ENCODE measurements at places on chromosomes 13 and 19. TPM values are rescaled to one million over a fixed set of nuclear protein-coding genes. Genes with fewer than 3 reads are reported as not detected.

The GFY gene
- not detected for total RNA-seq

The LATS2 gene
- total RNA-seq: 1.6 TPM

The OR10H1 gene
- total RNA-seq: not detected

The JAK3 gene
- total RNA-seq: 174 TPM

The EBI3 gene
- 14.5 TPM for total RNA-seq

The ZNRF4 gene
- total RNA-seq: not detected

The NLRP7 gene
- total RNA-seq: not detected

The ACER1 gene
- not detected for total RNA-seq

The TJP3 gene
- 2.7 TPM for total RNA-seq

DNA sequence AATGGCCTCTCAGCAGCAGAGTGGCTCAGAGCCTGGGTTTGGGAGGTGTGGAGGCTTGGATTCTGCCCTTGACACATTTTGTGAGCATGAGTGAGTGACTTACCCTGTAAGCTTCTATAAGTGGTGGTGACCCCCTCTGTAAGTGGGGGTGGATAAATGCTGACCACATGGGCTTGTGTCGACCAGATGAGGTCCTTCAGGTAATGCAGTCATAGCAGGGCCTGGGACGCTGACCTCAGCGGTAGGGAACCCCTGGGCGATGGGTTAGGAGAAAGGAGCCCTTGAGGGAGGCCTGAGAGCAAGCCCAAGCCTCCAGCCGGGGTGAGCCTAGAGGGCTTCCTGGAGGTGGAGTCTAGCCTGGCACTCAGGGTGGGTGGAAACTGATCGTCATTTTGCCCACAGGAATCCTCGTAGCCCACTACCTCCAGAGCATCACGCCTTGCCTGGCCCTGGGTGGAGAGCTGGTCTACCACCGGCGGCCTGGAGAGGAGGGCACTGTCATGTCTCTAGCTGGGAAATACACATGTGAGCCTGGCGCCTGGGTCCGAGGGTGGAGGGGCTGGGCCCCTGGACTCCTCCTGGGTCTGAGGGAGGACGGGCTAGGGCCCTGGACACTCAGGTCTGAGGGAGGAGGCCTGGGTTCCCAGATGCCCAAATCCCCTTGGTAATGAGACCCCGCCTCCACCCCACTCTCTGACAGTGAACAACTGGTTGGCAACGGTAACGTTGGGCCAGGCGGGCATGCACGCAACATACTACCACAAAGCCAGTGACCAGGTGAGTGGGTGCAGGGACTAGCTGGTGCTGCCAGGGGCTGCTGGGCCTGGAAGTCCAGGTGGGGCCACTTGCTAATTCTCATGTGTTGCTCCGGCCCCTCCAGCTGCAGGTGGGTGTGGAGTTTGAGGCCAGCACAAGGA is 5.0 kb upstream of the APOE start:
- no peaks in the 10 kb centered on the region for H3K27me3 ChIP-seq
- DNase-seq: no peak
- H3K4me3 ChIP-seq: no peak overlapping the region
- no peaks in the 10 kb centered on the region for H3K4me1 ChIP-seq
- peaks cover 40% of the 10 kb centered on the region for H3K36me3 ChIP-seq

DNA sequence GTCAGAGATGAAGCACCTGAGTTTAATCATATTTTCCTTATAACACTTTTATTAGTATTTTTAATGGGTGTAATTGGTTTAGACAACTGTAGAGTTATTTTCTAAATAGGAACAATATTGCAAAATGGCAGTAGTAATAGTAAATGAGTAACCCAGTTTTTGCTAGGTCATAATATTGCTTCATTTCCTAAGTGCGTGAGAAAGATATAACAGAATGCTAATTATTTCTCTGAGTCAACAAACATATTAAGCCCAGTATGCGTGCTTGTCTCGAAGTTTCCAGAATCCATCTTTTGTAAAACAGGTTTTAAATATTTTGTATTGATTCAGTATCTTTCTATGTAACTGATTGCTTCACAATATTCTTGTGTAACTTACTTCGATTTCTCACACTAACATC is 315.3 kb downstream of the MYO16 start:
- H3K4me3 ChIP-seq: no peak overlapping the region
- no peaks in the 10 kb centered on the region for H3K36me3 ChIP-seq
- H3K4me1 ChIP-seq: no peaks in the 10 kb centered on the region
- no peak overlapping the region for H3K27ac ChIP-seq

DNA sequence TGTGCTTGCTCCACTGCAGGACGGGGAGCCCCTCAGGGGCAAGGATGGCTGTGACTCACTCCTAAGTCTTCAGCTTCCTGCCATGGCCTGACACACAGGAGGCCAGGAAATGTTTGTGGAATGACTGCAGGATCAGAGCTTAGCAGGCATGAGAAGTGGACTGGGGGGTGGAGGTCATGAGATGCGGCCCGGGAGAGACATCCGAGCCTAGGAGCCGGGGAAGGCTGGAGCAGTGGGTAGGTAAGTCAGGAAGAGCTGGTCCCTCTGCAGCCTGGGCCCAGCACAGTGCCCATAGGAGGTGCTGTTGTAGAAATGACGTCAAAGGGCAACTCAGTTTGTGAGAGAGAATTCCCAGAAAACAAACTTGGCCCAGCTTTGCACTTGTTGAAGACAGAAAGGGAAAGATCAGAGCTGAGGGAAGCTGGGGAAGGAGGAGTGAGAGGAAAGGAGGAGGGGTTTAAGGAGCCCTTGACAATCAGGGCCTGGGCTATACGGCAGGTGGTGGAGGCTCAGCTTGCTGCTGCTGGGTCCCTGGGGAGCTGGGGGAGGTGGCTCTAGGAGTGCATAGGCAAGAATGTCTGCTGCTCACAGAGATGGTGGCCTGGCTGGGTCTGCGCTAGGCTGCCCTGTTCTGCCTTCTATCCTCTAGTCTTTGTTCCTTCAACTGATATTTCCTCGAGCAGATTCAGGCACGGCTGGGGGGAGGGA is 18.5 kb downstream of the POU2F2 start:
- H3K4me3 ChIP-seq: no peak overlapping the region
- H3K27me3 ChIP-seq: no peaks in the 10 kb centered on the region
- H3K36me3 ChIP-seq: peaks cover 61% of the 10 kb centered on the region
- DNase-seq: no peak
- H3K4me1 ChIP-seq: peaks cover 46% of the 10 kb centered on the region

GRCh38 chr19:49415102-49415809 is 8.0 kb downstream of the PTH2 start:
- H3K4me1 ChIP-seq: peaks cover 19% of the 10 kb centered on the region
- peaks cover 11% of the 10 kb centered on the region for H3K27me3 ChIP-seq
- DNase-seq: no peak
- H3K27ac ChIP-seq: no peak overlapping the region
- H3K36me3 ChIP-seq: no peaks in the 10 kb centered on the region

GRCh38 chr13:51924756-51925544 is 63.2 kb downstream of the CCDC70 start:
- H3K4me3 ChIP-seq: no peak overlapping the region
- peaks cover 16% of the 10 kb centered on the region for H3K4me1 ChIP-seq
- DNase-seq: no peak
- H3K27me3 ChIP-seq: peaks cover 2% of the 10 kb centered on the region
- H3K27ac ChIP-seq: no peak overlapping the region
- no peaks in the 10 kb centered on the region for H3K36me3 ChIP-seq

- no peaks in the 10 kb centered on the region for H3K4me1 ChIP-seq
- H3K4me3 ChIP-seq: no peak overlapping the region
- H3K36me3 ChIP-seq: no peaks in the 10 kb centered on the region
- DNase-seq: no peak
- H3K27ac ChIP-seq: no peak overlapping the region
Measured at GRCh38 chr13:111845621-111846351, 221.2 kb upstream of the SOX1 start.

DNA sequence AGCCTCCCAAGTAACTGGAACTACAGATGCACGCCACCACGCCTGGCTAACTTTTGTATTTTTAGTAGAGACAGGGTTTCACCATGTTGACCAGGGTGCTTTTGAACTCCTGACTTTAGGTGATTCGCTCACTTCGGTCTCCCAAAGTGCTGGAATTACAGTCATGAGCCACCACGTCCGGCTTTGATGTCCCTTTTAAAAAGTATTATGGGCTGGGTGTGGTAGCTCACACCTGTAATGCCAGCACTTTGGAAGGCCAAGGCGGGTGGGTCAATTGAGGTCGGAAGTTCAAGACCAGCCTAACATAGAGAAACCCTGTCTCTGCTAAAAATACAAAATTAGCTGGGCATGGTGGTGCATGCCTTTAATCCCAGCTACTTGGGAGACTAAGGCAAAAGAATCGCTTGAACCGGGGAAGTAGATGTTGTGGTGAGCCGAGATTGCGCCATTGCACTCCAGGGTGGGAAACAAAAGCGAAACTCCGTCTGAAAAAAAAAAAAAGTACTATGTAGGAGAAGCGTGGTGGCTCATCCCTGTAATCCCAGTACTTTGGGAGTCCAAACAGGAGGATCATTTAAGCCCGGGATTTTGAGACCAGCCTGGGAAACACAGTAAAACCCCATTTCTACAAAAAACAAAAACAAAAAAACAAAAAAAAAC is 22.8 kb upstream of the ERVV-1 start:
- H3K4me3 ChIP-seq: no peak overlapping the region
- peaks cover 5% of the 10 kb centered on the region for H3K27me3 ChIP-seq
- peaks cover 15% of the 10 kb centered on the region for H3K4me1 ChIP-seq
- DNase-seq: no peak
- H3K36me3 ChIP-seq: peaks cover 25% of the 10 kb centered on the region

GRCh38 chr13:41708713-41709112 is 251.4 kb downstream of the RGCC start:
- H3K27ac ChIP-seq: no peak overlapping the region
- H3K36me3 ChIP-seq: peaks cover 10% of the 10 kb centered on the region
- peaks cover 3% of the 10 kb centered on the region for H3K4me1 ChIP-seq
- H3K27me3 ChIP-seq: no peaks in the 10 kb centered on the region
- DNase-seq: no peak

GRCh38 chr13:36190771-36191170 is 23.6 kb downstream of the SOHLH2 start:
- no peak for DNase-seq
- peaks cover 5% of the 10 kb centered on the region for H3K27me3 ChIP-seq
- H3K27ac ChIP-seq: no peak overlapping the region
- no peak overlapping the region for H3K4me3 ChIP-seq
- no peaks in the 10 kb centered on the region for H3K4me1 ChIP-seq

DNA sequence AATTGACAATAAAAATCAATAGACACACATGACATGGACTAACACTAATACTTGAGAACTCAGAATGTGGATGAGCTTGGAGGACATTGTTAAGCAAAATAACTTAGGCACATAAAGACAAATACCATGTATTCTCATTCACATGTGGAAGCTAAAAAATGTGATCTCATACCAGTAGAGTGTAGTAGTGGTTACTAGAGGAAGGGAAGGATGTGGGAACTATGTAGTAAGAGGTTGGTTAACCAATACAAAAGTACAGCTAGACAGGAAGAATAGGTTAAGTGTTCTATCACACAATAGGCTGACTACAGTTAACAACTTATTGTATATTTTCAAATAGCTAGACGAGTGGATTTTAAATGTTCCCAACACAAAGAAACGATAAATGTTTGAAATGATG is 415.8 kb upstream of the KLF12 start:
- no peak overlapping the region for H3K27ac ChIP-seq
- no peak overlapping the region for H3K4me3 ChIP-seq
- H3K4me1 ChIP-seq: peaks cover 9% of the 10 kb centered on the region

All from activated CD4-positive, alpha-beta T cell treated with anti-CD3 and anti-CD28 coated beads for 36 hours (primary cell).